ENCODE measurements at places on chromosomes 12 and 14.

DNA sequence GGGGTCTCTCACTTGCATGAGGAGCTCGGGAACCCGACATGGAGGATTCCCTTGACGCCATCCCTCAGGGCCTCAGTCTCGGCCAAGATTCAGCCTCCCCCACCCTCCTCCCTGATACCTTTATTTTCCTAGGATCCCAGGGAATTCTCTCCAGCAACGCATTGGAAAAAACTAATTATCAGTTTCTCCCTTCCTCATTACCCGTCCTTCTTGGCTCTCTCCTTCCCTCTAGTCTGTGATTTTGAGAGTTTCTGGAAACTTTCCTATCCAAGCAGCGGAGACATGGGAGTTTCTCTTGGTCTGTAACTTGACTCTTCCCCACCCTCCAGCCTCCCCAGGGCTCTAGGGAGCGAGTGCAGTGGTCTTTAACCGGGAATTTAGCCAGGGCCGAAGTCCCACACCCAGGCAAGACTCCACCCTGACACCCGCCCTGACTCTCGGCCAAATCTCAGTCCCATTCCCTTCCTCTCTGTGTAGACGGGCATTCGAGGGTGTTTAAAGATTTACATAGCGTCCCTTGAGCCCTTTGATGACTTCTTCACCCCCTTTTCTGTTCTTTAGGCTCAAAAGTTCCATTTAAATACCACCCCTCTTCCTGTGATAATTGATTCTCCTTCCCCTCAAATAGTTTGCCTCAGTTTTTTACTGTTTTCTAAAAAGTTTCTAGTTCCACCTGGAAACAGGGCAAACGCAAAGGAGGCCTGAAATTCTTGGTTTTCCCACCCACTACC, 6.7 kb downstream of the HOXC5 start:
- no peak for DNase-seq

- DNase-seq, result no peak
Observed at GRCh38 chr12:124893792-124894516, 20.5 kb downstream of the UBC start.

DNA sequence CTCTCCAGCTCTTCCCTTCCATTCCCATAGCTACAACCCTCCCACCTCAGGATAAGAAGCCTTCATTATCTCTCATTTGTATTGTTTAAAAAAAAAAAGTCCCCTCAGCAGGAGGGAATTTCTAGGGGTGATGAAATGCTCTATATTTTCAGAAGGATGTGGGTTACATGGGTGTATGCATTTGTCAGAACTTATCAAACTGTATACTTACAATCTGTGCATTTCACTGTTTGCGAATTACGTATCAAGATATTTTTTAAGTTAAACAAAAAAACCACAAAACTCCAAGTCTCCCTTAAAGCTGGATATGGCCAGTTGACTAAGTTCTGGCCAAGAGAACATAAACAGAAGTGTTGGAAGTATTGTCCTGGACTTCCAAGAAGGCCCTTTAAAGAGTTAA, 2.0 kb upstream of the FKBP11 start:
- DNase-seq, result no peak

- DNase-seq, result no peak
Observed at GRCh38 chr12:131921866-131922769, 7.0 kb upstream of the PUS1 start.

GRCh38 chr12:47707905-47708543, 2.2 kb upstream of the RPAP3 start:
- no peak for DNase-seq

- no peak for DNase-seq
Observed at GRCh38 chr14:31895646-31896045, 181.5 kb upstream of the ARHGAP5 start.

GRCh38 chr14:99745307-99745951, 47.8 kb upstream of the EML1 start:
- DNase-seq, result no peak

DNA sequence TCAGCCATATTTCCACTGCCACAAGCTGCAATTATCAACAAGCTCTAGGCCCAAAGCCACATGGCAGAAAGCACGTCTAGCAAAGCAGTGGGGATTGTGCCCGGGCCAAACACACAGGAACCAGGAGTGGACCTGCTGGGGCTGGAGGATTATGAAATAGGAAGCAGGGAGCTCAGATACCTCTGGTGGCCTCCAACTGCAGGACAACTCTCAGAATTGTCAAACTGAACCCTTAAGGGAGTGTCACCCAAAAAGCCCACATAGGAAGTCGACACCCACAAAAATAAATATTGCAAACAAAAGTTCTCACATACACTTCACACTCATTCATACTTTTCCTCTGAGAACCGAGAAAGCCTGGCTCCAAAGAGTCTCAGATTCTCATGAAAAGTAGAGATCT, 26.1 kb downstream of the KCTD10 start:
- DNase-seq, result no peak

- no peak for DNase-seq
Observed at GRCh38 chr12:28050606-28051005, 78.1 kb upstream of the PTHLH start.

Measured in DMS79 (cell line).